Omental fat pad (tissue), 4 donors: ENCODE measurements at places on chromosomes 3 and 15. TPM values are rescaled to one million over a fixed set of nuclear protein-coding genes. Genes with fewer than 3 reads are reported as not detected.

The MINAR1 gene
- 0.24 TPM for total RNA-seq

The OR5K2 gene
- not detected for total RNA-seq

The KBTBD8 gene
- 2.0 TPM for total RNA-seq

The RFX7 gene
- total RNA-seq, result 6.7 TPM

The XYLB gene
- 4.1 TPM for total RNA-seq

The TM4SF4 gene
- 0.24 TPM for total RNA-seq

The SLC22A14 gene
- 0.24 TPM for total RNA-seq

The LRRC3B gene
- total RNA-seq, result 0.09 TPM

The CTXND1 gene
- not detected for total RNA-seq

The CYP1A1 gene
- 1.9 TPM for total RNA-seq

The TMEM158 gene
- 0.44 TPM for total RNA-seq

The ATP10A gene
- 14.1 TPM for total RNA-seq

The WNT5A gene
- 3.1 TPM for total RNA-seq

The SLC22A13 gene
- total RNA-seq, result 0.48 TPM

The ABI3BP gene
- 37.4 TPM for total RNA-seq

The ELL3 gene
- 3.6 TPM for total RNA-seq

The CCR8 gene
- total RNA-seq, result not detected

The ANKUB1 gene
- not detected for total RNA-seq

The NOX5 gene
- 0.36 TPM for total RNA-seq

The GCNT3 gene
- not detected for total RNA-seq

The MEIS2 gene
- 40.2 TPM for total RNA-seq

The ZPLD1 gene
- total RNA-seq, result not detected

The ERC2 gene
- total RNA-seq, result not detected

The PAQR9 gene
- total RNA-seq, result 0.93 TPM

The CIDEC gene
- 1,481 TPM for total RNA-seq

The GREM1 gene
- 2.2 TPM for total RNA-seq

The OXTR gene
- 1.1 TPM for total RNA-seq

The ZNF660 gene
- total RNA-seq, result 3.5 TPM

The KLHL6 gene
- 3.0 TPM for total RNA-seq

The SPTSSB gene
- not detected for total RNA-seq

The CHRM5 gene
- total RNA-seq, result not detected

The CYP1A2 gene
- total RNA-seq, result not detected

The SLC41A3 gene
- 36.7 TPM for total RNA-seq

The ACKR4 gene
- 1.4 TPM for total RNA-seq

The SLC12A6 gene
- total RNA-seq, result 31.5 TPM

The GNAT1 gene
- total RNA-seq, result not detected

The GOLGA8O gene
- not detected for total RNA-seq

The WDR93 gene
- total RNA-seq, result 0.28 TPM

The VIPR1 gene
- 7.8 TPM for total RNA-seq

The GP5 gene
- total RNA-seq, result 0.96 TPM

The SI gene
- total RNA-seq, result not detected

The SOX14 gene
- not detected for total RNA-seq

The RASGRP1 gene
- 0.79 TPM for total RNA-seq

The ZIC1 gene
- total RNA-seq, result not detected

The DPPA2 gene
- total RNA-seq, result not detected

The NR2E3 gene
- not detected for total RNA-seq

The TRPM1 gene
- total RNA-seq, result 1.8 TPM

The PCBP4 gene
- total RNA-seq, result 23.5 TPM
